ENCODE measurements at places on chromosomes 2 and 18. TPM values are rescaled to one million over a fixed set of nuclear protein-coding genes. Genes with fewer than 3 reads are reported as not detected.

DNA sequence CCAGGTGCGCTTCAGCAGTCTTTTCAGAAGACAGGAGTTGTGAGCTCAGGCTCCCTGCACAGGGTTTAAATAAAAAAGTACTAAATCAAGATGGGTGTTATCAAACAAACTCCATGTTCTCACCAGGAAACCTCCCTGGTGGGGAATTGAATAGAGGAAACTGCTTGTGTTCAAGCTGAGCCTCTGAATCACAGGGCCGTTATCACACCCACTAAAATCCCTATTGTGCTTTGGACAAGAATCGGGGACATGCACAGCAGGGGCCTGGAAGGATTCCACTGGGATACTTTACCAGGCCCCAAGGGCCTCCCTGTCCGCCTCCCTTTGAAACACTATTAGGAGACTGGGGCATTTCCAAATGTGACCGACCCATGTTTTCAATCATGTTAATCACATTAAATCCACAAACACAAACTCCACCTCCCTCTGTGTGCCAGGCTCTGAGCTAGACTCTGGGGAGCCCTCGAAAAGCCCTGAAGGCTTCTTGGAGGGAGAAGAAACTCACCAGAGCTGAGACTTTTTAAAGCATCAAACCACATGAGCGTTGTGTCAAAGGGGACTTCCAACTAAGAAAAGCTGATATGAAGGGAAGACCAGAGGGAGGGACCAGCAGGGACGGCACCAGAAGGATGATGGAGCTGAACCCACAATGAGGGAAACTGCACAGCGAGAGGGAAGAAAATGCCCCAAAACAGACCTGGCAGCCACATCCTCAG, 458.7 kb upstream of the ID2 start:
- no peak for DNase-seq

GRCh38 chr2:207505728-207506127, 24.0 kb upstream of the CREB1 start:
- no peak for DNase-seq

DNA sequence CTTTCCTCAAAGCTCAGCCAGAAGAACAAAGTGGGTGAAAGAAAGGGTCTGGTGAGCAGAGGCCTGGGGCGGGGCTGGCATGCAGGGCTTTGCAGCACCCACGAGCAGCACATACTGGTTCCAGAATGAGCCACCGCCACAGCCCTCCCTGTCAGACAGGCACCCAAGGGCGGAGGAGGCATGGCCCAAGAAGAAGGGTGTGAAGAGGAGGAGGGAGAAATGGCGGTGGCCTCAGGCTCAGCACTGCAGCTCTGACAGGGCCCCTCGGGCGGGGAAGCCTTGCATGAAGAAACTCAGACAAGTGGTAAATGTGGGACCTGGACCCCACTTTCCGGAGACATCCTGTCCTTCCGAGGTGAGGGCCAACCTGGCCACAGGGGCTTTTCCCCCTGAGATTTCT, 15.7 kb downstream of the FAM228A start:
- no peak for DNase-seq

DNA sequence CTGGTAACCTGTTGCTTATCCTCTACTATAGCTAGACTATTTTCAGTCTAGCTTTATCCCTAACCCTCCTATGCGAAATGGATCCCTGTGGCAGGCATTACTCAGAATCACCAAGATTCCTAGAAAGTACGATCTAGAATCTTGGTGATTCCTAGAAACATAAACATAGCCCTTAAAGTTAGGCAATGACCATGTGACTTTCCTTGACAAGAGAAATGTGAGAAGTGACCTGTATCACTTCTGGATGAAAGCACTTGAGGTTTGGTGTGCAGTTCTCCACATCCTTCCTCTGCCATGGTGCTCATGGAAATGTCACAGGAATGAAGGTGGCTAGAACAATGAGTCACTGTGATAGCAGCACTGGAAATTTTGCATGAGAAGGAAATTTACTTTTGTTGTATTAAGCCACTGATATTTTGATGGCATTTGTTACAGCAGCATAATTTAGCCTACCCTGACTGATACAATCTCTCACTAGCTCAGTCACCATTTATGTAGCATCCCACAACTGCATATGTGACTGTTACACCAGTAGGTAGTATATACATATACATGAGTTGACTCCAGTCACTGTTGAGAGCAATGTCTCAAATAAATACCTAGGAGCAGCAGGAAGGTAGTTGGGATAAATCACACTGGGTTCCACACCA, 68.3 kb upstream of the MAPRE2 start:
- no peak for DNase-seq

- no peak for DNase-seq
Measured at GRCh38 chr18:23363865-23364570, 89.1 kb upstream of the RIOK3 start.

DNA sequence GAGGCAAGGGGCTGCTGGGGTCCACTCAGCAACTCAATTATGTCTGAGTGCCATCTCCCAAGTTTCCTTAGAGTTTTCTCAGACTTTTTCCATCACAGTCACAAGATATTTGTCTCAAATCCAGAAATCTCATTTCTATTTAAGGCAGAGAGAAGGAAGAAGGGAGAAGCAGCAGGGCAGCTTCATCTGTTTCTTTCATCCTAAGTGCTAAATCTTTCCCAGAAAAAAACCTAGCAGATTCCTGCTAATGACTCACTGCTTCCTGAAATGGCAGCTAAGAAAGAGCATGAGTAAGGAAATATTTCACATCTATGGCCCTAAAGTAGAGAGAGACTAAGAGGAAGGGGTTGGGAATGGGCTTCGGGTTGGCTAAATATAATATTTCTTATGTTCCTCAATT, 88.0 kb downstream of the KYNU start:
- DNase-seq: no peak

SERPINB12 gene
- polyA plus RNA-seq: not detected

GPR45 gene
- not detected for polyA plus RNA-seq

FAM237A gene
- not detected for polyA plus RNA-seq

NCOA1 gene
- 20.8 TPM for polyA plus RNA-seq

FSHR gene
- polyA plus RNA-seq: not detected
